ENCODE measurements at places on chromosomes 7 and 10.

DNA sequence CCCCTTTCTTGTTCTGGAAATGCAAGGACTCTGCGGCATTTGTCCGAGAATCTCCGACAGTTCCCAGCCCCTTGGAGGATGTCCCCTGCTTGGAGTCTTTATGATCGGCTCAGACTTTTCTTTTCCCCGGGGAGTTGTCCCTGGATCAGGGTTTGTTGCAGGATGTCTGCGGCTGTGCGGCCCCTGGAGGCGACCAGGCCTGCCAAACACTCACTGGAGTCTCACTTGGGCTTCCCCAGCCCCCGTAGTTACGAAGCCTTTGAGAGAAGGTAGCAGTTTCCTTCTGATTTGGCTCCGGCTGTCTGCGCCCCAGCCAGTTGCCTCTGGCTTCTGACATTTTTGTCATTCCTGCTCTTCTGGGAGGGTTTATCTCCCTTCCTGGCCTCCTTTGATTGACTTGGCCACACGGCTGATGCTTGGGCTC, 16.1 kb downstream of the COL26A1 start:
- no peak for DNase-seq

DNA sequence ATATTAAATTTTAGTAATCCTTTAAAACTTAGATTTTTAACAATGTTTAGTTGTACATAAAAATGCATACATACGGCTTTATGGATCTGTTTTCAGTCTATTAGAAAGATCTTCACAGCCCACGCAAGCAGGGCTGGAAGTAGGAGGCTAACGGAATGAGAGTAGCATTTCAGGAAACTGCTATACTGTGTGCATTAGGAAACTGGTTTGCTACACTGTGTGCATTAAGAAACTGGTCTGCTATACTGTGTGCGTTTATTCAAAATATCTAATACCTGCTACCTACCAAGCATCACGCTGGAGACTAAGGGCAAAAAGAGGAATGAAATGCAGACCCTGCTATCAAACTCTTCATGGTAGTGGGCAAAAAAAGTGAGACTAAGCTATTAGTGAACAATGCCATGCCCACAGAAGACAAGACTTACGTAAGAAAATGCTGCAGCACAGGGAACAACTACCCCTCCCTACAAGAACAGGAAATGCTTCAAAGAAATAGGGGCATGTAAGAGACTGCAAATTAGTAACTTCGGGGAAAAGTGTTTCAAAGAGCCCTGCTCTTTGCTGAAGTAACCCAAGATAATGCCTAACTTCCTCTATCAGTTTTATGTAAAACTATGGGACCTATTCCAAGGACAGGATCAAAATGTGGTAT, 11.3 kb downstream of the RAB11FIP2 start:
- no peak for DNase-seq

DNA sequence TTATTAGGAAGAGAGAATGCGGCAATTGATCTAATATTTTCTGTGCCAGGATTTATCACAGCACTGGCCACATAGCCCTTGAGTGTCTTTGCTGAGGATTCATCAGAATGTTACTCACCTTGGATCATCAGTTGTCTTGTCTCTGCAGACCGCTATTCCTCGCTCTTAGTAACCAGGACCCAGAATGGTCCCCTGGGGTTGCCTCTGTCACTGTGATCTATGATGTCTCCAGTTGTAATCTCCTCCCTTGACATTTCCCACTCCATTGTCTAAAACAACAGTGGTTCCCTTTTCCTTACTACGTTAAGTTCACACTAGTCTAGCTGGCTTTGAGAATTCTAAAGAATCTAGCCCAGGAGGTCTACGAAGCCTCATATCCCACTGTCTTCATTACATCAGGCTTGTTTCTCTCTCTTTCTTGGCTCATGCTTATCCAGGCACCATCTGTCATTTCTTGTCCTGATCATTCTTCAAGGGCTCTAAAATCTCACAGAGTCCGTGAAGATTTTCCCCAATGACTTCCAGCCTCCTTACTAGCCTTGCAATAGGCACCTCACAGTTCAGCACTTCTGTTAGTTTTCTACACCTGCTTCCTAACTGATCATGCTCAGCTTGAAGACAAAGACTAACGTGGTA, 125.8 kb downstream of the CUBN start:
- no peak for DNase-seq

DNA sequence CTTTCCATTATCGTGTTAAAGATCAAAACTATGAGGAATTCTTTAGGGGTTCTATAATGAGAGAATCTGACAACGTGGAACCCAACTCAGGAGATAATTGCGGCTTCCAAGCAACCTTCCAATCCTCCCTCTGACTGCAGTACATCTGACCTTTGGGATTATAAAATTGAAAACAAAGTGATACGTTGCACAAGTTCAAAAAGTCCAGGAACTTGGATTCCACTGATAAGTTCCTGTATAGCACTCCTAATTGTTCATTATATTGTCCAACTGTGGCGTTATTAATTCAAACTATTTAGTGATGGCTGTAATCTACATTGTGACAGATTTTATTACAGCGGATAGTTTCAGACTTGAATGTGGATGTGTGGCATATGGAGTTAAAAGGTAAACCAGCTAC, 15.4 kb downstream of the MALRD1 start:
- no peak for DNase-seq

DNA sequence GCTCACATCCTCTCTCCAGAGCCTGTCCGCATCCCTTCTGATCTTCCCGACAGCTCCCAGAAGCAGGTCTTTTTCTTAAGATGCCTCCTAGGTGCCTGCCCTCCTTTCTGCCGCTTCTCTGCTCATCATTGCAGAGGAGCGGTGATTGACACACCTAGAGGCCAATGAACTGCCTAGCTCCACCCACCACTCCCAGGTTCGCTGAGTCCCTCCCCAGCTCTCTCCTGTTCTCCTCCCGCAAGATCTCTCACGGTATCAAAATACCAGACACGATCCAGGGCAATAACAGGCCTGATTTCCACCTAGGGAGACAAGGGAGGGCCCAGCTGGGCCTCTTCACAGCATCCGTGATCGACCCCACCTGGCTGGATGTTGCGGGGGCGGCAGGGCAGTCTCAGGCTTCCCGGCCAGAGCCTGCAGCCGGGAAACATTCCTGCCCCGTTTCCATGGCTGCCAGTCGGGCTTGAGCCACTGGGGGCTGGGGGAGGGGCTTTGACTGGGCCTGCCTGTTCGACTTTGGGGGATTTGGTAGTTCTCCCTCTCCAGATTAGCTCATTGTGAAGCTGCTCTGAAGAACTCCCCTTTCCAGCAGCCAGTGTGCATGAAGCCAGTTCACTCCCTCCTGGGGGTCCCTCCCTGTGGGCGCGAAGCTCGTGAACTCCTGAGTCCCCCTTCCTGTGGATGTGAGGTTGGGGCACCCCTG, 373.5 kb downstream of the RPS24 start:
- DNase-seq = no peak

DNA sequence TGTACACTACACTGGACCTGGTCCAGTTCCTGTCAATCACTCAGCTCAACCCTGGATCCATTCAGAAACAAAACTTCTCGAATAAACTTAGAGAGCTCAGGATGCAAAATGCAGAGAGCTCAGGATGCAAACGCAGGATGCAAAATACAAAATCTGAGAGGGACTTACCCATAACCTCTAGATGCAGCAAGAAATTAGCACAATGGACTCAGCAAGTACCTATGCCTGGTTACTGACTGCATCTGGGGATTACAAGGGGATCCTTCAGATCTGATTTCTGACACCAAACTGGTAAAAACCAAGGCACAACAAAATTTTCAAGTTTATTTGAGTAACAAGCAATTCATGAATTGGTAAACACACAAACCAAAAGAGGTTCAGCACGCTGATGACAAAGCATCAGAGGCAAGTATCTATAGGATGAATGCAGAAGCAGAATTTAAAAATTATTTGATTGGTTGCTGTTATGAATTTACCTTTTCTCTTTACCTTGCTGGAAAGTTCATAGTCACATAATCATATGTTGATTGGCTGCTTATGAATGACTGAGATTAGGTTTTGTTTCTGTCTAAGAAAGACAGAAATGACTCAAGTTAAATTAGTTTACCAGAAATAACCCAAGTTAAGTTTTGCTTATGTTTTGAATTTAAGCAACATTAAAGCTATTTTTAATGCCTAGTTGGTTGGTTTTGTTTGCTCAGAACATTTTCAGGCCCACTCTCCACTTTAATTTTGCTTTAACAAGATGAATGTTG, 11.4 kb downstream of the GIMAP6 start:
- no peak for DNase-seq

DNA sequence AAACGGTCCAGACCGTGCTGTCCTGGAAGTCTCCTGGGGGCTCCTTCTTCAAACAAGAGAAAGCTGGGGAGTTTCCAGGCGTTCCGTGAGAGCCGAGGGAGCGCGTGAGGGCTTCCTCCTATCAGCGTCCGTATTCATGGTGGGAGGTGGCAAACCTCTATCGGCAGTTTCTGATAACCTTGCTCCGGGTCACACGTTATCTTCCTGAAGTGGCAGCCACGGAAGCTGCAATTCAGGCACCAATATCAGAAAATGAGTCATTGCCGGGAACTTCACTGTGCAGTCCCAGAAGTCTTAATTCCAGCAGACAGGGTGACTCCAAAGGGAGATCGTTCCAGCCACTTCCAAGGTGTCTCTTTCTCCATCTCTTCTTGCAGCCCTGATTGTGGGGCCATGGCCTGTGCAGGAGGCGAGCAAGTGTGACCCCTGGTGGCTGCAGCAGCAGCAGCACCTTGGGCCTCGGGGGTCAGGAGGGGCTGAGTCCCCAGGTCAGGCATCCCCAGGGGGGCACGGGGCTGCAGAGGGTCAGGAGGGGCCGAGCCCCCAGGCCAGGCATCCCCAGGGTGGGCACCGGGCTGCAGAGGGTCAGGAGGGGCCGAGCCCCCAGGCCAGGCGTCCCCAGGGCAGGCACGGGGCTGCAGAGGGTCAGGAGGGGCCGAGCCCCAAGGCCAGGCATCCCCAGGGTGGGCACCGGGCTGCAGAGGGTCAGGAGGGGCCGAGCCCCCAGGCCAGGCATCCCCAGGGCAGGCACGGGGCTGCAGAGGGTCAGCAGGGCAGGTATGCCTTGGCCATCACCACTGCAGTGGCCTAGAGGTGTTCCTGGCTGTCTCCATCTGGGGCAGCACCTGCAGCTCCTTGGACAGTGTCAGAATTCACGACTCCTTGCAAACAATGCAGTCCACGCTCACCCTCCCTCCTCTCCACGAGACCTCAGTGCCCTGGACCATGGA, 538.7 kb downstream of the DNAJB6 start:
- DNase-seq = no peak

GRCh38 chr10:48782386-48782785, 97.7 kb downstream of the WDFY4 start:
- no peak for DNase-seq

DNA sequence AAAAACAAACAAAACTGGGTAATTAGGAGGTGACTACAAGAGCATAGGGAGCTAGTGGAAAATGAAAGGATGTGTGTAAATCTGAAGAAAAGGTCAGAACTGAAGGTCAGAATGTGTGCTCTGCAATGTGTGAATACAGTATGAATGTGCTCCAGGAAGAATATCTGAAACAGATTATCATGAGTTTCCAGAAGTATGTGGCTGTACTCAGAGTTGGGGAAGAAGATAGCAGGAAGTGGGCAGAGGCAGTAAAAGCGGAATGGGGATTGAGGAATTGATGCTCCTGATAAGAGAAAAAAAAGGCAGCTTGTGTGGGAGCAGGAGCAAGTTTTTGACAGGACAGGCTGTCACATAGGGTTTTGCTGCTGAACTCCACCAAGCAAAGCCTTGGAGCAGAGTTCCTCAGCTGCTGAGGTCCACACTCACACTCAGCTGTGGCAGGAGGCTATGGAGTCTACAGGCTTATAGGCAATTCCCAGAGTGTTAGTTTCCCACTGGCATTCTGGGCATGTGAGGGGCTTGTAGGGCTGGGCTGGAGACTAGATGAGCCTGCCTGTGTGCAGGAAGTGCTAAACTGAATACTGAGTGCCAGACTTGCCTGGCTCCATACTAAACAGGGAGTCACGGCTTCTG, 22.9 kb downstream of the H2AZ2 start:
- no peak for DNase-seq

- DNase-seq = no peak
Observed at GRCh38 chr7:44099669-44100068, 4.5 kb upstream of the AEBP1 start.

DNA sequence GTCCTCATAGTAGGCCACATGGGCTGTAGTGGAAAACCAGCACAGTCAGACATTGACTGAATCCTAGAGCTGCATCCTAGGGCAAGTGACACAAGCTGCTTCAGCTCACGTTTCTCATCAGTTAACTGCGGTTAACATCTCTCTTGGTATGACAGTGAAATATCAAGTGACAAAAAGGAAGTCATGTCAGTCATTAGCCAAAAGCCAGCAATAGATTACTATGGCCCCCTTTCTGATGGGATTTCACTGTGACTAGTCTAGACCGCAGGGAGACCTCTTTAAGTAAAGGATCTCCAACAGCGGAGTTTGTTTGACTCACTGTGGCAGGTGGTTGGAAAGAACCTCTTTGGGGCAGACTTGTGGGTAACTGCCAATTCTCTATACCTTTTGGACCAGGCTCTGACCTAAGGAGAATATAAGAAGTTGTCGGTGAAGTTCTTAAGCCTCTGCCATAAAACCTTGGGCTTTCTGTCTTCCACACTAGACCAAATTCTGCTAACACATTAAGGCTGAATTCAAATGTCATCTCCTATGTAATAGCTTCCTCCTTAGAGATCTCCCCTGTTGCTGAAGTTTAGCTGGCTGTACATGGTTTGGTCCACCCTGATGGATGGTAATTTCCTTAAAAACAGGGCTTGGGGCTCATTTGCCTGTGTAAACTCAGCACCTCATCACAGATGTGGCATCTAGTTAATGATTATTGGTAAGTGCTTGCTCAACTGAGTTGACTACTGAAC, 115.3 kb downstream of the SGMS1 start:
- DNase-seq = no peak

- no peak for DNase-seq
Observed at GRCh38 chr7:158868764-158869410, 12.5 kb downstream of the DYNC2I1 start.

DNA sequence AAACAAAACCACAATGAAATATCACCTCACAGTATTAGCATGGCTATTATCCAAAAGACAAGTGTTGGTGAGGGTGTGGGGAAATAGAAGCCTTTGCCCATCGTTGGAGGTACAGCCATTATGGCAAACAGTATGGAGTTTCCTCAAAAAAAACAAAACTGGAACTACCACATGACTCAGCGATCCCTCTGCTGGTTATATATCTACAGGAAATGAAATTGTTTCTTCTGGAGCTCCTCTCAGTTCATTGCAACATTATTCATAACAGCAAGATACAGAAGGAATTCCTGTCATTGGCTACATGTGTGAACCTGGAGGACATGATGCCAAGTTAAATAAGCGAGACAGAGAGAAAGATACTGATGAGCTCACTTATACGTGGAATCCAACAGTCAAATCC, 2.4 kb upstream of the UBE3C start:
- DNase-seq = peak; percentile 14

DNA sequence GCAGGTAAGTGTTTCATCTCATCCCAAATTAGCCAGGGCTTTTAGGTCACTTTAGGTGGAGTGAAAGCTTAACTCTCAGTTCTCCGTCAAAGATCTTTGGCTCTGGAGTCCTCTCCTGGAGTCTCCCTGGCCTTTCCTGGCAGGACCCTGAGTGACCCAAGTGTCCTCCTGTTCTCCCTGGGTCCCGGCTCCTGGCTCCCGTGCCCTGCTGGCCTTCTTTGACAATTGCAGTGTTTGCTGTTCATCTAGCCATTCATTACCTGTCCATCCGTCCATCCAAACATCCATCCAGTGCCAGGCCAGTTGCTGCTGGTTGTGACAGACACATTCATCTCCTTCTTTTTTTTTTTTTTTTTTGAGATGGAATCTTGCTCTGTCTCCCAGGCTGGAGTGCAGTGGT, 6.2 kb upstream of the TPST1 start:
- no peak for DNase-seq

Measured in AG09319 (cell line).